Fibroblast of skin of left biceps (primary cell): ENCODE measurements at places on chromosomes 3 and 15.

DNA sequence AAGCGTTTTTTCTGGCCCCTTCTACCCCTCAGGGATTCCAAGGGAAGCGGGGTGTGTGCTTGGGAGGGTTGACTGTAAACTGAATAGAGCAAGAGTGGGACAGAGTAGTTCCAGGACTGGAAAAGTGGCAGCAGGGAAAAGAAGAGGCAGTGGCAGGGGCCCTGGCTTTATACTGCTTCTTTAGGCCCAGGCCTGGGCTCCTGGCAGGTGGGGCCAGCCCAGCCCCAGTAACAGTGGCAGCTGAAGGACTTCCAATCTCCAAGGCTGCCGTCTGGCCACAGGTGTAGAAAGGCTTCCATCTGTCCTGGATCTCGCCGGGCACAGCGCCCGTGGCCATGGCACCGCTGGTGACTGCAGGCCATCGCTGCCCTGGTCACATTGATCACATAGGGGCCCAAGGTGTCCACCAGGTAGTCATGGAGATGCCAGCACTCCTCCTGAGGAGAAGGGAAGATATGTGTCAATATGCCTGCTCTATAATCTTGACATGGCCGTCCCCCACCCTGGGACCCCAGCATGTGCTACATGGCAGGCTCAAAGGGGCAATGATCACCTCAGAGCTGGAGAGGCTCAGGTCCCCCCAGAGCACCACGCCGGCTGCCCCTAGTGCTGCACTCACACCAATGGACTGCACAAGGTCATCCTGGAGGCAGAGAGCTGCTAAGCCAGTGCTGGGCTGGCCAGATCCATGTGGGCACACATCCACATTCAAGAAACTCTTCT, 1.0 kb upstream of the IFRD2 start:
- no peak for DNase-seq

- DNase-seq, result no peak
Observed at GRCh38 chr3:58670506-58671135, 4.0 kb upstream of the FAM3D start.

- no peak for DNase-seq
Observed at GRCh38 chr3:111282024-111282423, 210.4 kb downstream of the NECTIN3 start.

DNA sequence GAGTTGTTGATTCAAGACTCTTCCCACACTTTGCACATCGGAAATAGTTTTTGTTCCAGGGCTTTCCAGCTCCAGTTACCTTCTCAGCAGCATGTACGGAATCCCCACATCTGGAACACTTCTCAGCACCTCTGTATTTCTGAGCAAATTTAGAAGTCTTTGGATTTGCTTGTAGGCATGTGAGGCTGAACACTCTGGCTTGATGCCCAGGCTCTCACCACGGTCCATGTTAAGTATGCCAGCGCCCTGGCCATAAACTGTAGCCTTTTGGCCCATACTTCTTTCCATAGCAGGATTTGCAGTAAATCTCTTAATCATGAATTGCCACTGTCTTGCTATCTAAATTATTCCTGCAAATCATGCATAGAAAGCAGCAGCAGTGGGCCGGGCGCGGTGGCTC, 24.4 kb downstream of the ATP2C1 start:
- DNase-seq, result no peak

- no peak for DNase-seq
Observed at GRCh38 chr3:50525987-50526386, 22.6 kb upstream of the CACNA2D2 start.

- no peak for DNase-seq
Observed at GRCh38 chr3:149977386-149977785, 6.7 kb upstream of the PFN2 start.

DNA sequence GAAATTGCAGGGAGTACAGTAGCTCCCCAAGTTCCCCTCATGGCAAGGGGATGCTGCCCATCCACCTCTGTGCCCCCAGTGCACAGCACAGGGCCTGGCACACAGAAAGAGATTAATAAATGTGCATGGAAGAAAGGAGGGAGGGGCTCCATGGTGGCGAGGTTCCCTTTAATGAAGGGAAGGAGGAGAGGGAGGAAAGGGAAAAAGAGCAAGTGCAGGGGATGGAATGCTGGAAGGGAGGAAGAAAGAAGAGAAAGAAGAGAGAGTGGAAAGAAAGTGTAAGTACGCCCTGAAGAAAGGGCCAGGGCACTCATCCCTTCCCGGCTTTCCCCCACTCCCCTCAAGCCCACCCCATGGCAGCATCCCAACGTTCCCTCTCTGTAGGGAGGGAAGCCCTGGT, 1.5 kb upstream of the VIPR1 start:
- DNase-seq, result no peak

GRCh38 chr3:136995652-136996051, 37.9 kb downstream of the IL20RB start:
- no peak for DNase-seq

DNA sequence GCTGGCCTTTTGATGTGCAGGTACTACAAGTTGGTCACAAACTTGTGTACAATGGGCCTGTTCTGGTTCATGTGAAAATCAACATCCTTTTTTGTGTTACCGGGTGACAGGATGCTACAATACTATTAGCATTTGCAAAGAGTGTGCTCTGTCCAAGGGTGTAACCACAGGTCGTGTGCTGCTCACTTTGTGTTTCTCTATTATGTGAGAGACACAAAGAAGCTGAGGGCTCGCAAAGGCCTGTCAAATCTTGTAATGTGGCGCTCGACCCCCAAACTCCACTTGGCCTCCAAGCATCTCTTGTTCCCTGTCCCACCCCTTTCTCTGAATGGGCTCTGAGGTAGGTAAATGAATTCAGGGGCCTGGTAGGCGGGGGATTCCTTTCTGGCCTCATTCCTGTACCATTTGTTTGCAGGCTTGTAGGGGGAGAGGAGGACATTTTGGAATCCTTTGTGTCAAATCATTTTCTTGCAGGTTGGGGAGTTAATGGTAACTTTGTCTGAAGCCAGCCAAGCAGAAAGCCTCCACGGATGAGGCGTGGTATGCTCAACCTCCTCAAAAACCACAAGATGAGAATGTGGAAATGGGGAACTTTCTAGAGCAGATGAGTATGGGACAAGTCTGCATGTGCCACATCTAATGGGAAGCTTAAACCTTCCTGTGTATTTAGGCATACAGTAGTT, 109.1 kb downstream of the OPA1 start:
- no peak for DNase-seq

DNA sequence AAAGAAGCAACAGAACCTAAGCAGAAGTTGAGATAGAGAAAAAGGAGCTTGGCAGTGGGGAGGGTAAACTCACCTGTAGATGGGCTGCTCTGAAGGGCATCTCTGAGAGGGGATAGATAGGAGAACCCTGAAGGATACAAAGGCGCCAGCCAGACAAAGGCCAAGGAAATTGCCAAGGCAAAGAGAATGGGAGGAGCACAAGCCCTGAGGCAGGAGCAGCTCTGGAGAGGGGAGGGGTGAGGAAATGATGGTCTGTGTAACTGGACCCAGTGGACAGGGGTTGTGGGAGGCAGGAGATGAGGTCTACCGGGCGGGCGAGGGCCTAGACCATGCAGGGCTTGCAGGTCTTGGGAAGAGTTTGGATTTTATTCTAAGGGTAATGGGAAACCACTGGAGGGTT, 2.3 kb upstream of the PDIA5 start:
- DNase-seq, result no peak

DNA sequence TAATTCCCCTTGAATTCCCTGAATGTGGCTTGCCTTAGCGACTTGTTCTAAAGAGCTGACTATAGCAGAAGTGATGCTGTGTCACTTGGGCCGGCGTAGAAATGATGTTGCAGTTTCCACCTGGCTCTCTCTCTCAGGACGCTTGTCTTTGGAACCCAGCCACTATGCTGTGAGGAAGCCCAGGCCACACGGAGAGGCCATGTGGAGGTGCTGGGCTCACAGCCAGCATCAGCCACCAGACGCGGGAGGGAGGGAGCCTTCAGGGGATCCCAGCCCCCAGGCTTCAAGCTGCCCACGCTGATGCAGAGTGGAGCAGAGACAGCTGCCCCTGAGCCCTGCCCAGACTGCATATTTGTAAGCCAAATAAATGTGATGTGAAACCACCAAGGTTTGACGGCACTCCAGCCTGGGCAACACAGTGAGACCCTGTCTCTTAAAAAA, 18.6 kb downstream of the RNU5B-1 start:
- DNase-seq, result peak; percentile 2

- DNase-seq, result no peak
Observed at GRCh38 chr3:27927882-27928281, 205.8 kb upstream of the EOMES start.

DNA sequence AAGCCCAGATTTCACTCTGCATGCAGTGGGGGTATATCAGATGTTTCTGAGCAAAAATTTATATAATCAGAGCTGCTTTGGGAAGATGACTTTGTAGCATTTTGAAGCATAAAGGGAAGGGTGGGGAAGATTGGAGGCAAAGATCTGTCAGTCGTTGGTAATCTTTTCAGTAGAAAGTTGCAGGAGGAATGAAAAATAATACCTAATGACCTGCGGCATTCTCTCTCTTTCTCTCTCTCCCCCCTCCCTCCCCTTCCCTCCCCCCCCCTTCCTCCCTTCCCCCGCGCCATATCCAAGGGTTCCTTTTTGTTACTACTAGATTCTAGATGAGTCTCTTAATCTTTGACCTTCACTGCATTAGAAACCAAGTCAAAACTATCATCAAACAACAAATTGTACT, 1.5 kb upstream of the DMXL2 start:
- no peak for DNase-seq

GRCh38 chr3:73509816-73510215, 114.9 kb downstream of the PDZRN3 start:
- no peak for DNase-seq

DNA sequence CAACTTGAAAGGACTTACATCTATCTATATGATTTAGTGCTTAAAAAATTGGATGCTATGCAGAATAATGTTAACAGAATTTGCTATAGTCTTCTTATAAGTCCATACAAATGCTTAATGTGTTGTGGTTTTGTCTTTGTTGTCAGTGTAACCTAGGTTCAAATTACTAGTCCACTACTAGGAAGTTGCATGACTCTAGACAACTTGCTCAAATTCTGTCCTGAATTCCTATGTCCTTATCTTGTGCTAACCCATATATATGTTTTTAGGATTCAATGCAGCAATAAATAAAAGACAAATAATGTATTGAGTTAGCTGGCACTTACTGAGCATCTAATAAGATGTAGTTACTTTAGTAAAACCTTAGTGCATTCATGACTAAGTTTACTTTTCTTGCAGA, 276.5 kb upstream of the KCNMB2 start:
- DNase-seq, result no peak

DNA sequence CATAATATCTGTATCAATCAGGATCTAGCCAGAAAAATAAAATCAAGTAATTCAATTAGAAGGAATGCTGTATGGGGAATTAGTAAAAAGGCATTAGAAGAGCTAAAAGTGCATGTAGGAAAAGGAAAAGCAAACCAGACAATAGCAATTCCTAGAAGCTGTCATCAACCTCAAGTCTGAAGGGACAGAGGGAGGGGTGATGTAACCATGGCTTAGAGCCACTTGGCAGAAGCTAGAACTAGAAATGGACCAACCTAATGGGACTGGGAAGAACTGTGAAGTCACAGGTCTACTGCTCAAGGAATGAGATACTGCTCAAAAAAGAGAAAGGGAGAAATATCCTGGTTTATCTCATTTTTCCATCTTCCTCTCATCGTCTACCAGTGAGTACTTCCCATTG, 590.7 kb upstream of the SGO1 start:
- DNase-seq, result no peak

- no peak for DNase-seq
Observed at GRCh38 chr15:40330368-40330836, 6.9 kb downstream of the INAFM2 start.
